ENCODE measurements at places on chromosomes 2 and 18.

DNA sequence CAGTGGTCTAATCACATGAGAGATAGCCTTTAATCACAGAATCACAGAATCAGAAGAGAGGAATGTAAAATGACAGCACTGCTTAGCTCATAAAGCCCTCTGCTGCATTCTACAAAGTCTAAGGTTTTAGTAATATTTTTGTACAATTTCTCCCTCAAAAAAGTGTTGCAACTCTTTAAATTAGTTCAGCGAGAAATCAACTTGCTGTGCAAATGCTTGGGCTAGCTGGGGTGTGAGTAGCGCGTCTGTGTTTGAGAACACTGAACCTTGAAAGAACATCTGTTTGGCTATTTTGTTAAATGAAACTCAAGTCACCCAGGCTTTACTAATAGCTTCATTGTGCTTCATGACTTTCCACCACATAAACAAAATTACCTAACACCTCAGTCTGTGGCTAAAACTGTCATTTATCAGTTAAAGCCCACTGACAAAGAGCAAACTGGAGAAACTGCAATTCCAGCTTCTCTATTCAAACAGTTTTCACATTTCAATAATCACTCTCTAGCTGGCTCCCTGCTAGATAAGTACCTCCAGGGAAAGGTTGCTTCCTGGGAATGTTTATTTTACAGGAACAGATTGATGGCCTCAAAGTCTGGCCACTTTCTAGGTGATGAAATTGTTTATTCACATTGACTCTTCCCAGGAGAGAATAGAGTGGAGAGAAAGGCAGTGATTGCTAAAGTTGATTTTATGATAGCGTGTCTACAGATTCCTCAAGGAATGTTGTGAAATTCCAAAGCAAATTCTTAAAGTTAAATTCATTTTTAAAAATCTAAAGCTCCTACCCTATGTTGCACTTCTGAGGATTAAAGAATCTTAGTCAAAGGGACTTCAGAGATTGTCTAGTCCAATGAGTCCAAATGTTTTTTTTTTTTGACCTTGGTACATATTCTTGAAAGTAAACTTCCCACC, 36.0 kb upstream of the STAT1 start:
- no peak for DNase-seq

DNA sequence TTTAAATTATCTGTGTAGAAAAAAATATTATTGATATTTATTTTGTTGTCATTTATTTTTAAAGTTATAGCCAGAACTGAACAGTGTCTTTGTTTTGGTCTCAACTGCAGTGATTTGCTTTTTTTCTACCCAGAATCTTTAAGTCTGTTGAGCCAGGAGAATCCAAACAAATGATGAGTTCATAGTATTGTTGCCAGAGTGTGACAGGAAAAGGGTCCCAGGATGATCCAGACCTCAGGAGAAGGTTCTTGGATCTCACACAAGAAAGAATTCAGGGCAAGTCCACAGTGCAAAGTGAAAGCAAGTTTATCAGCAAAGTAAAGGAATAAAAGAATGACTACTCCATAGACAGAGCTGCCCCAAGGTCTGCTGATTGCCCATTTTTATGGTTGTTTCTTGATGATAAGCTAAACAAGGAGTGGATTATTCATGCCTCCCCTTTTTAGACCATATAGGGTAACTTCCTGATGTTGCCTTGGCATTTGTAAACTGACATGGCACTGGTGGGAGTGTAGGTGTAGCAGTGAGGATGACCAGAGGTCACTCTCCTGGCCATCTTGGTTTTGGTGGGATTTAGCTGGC, 127.1 kb downstream of the AGPS start:
- no peak for DNase-seq

DNA sequence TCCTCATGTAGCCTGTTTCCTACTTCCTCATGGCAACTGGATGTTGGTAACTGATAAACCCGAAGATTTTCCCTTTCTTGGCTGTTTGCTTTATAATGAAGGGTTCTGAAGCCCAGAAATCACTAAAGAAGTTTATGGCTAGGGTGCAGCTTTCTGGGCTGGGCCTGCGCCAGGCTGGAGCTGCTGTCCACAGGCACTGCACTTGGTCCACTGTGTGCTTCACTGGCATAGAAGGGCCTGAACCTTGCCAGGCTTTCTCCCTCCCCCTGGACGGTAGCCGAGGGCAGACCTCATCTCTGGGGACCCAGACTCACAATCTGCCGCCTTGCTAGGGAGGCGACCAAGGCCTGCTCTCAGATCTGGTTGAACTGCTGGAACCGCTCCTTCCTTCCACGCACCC, 133.3 kb upstream of the SPRED2 start:
- no peak for DNase-seq

DNA sequence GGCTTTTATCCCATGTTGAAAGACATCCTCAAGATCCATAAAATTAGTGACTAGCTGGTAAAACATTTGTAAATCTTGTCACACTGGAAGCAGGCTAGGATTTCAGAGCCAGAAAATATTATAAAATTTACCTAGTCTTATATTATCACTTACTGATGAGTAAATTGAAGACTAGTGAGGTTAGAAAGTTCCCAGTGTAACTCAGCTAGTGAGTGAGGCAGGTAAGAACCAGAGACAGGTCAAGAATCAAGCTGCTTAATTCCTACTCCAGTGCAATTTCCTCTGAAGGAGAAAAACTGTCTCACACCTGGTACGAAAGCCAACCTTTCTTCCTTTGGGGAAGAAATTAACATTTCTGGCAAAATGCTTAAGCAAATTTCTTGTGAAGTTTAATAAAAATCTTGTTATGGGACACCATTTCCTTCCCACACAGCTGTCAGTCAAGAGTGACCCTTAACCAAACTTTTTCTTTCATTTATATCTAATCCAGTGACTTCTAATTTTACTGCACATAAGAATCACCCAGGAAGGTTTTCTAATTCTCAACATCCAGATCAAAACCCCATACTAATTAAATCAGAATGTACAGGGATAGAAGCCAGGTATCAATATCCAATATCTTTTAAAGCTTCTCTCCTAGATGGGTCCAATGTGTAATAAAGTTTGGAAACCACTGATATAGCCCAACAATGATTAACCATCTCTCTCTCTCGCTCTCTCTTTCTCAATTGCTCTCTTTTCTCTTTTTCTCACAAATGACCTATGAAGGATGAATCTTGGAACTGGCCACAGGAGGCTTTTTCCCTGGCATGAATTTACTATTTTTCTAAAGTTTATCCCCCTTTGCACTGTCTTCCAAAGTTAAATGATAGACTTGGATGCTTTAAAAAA, 264.3 kb upstream of the SLC39A10 start:
- no peak for DNase-seq

DNA sequence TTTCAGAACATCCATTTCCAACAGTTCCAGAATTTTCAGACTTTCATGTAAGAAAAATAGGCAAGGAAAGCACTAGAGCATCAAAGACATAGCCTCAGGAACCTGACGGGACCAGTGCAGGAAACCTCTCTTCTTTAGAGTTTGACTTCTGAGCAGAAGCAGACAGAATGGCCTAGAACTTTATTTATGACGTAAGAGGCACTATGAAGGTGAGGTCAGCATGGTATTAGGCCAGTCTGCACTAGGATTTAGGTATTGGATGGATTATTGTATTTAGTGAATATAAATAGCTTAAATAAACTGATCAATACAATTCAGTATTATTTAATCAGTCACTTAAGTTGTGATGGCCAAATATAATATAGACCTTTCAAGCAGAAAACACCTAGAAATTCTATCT, 117.6 kb downstream of the CYRIA start:
- no peak for DNase-seq

GRCh38 chr2:239459606-239460005, 58.8 kb upstream of the HDAC4 start:
- DNase-seq: peak; percentile 45

GRCh38 chr18:25595274-25596060, 243.5 kb upstream of the ZNF521 start:
- no peak for DNase-seq

DNA sequence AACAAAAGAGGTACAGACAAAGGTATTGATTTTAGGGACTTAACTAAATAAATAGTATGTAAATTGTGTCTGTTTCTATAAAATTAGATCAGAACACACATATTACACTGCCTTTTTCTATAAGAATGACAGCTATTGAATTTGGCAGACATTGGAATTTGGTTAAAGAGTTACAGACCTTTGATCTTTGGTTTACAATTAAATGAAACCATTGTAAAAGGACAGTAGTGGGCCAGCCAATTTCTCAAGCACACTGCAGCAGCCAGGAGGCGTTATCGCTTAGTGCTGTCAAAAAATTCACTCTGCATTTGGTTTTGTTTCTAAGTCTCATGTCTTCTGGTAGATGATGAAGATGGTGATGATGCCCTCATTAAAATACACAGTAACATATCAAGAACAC, 175.9 kb downstream of the NR4A2 start:
- DNase-seq: no peak

GRCh38 chr2:172437419-172438341, 10.3 kb downstream of the ITGA6 start:
- DNase-seq: no peak

- DNase-seq: no peak
These were observed 94.2 kb upstream of the FZD7 start for GRCh38 chr2:201939453-201939941.

- DNase-seq: no peak
These were observed 462 bp upstream of the CIDEA start for GRCh38 chr18:12253663-12254135.

GRCh38 chr18:45084206-45084605, 403.5 kb downstream of the SETBP1 start:
- no peak for DNase-seq

DNA sequence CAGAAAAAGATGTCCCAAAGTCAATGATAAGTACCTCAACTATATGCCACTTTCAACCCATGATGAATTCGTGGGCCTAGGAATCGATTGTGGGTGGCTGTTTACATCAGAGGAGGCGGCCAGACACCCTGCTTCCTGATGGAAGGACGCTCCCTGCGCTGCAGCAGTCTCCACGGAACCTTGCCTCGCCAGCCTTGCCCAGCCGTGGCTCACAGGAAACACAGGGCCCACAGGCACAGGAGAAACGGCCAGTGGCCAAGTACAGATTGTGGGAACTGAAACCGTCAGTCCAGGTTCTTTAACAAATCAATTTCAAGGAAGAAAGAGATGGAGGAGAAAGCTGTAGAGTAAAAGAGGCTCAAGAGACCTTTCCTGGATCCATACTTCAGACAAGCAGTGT, 101.5 kb upstream of the NFATC1 start:
- no peak for DNase-seq

DNA sequence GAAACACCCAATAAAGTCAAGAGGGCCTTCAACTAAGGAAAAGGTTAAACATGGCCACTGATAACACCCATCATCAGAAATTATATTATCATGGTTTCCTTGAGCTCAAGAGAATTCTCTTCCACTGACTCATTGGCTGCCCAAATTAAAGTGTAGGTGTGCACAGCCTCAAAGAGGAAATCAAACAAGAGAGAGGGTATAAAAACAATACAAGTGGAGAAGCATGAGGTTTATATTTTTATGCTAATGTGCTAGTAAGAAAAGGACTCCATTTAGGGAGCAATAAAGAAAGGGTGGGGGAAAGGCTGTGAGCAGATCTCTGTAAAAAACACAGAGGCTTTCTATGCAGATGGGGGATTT, 168.8 kb upstream of the VRK2 start:
- no peak for DNase-seq

- no peak for DNase-seq
These were observed 60.6 kb downstream of the SMAD7 start for GRCh38 chr18:48889981-48890762.

DNA sequence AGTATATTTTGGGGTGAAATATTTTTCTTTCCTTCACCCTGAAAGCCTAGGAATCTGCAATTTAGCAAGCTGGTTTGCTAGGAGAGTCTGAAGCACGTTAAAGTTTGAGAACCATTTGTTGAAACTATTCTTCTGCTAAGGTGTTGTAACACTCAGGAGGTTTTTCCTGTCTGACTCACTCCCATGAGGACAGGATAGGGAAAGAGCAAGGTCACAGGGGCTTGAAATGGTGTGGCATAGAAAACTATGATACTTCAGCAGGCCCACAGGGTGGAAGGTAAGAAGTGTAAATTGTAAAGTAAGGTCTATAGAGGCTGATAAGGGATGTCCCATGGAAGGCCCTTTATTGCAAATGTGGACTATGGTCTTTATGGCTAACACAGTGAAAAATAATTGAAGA, 177.7 kb upstream of the ZC3H15 start:
- no peak for DNase-seq

- DNase-seq: no peak
These were observed 7.5 kb downstream of the CD207 start for GRCh38 chr2:70828115-70828514.

- DNase-seq: no peak
These were observed 302.1 kb downstream of the HRH4 start for GRCh38 chr18:24762511-24762910.

GRCh38 chr2:204950695-204951346, 405.5 kb downstream of the PARD3B start:
- no peak for DNase-seq

- no peak for DNase-seq
These were observed 249.0 kb downstream of the SLC8A1 start for GRCh38 chr2:40202798-40203400.

DNA sequence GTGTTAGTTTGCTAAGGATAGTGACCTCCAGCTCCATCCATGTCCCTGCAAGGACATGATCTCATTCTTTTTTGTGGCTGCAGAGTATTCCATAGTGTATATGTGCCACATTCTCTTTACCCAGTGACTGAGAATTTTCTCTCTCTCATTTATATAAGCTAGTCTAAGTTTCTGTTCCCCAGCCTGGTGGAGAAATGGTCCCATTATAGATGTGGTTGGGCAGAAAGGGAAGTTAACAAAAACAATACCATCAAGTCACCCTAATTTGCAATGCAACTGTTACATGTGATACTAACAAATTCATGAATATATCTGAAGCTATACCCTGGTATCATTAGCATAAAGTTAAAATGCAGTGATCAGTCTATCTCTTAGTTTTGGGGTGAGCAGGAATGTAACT, 54.0 kb downstream of the DNER start:
- no peak for DNase-seq
